NCI-H1417 (cell line): ENCODE measurements at places on chromosomes 11 and 22.

DNA sequence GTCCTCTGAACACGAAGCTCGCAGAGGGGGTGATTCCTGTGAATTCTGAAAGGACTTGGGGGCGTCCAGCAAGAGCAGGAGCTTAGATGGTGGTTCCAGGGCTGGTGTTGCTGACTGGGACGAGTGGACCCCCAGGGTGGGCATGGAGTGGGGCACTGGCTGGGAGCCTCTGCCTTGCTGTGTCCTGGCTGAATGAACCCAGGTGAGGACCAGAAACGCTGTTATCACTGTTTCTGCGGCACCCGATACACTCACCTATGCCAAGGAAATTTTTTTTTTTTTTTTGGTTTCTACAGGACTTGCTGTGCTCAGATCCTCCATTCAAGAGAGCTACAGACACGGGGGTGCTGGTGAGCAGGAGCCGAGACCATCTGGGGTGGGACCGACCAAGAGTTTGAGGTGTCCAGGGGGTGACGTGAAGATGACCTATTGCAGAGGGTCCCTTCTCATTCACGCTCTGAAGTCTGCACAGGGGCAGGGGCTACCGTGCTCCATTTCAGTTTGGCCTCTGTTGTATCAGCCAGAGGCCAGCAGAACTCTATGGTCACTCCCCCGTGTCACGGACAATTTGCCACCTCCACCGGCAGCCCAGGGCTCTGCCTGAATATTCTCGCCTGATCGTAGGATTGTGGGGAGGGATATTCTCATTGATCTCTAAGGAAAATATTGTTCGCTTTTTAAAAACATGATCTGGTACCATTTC lies 3.6 kb downstream of the SMIM38 start:
- DNase-seq: no peak

- no peak for DNase-seq
Observed at GRCh38 chr22:31332010-31332409, 14.1 kb downstream of the PATZ1 start.

- DNase-seq: peak; percentile 49
Observed at GRCh38 chr11:114084414-114084813, 24.9 kb downstream of the ZBTB16 start.

- DNase-seq: no peak
Observed at GRCh38 chr22:35972559-35972958, 56.1 kb downstream of the RBFOX2 start.

- no peak for DNase-seq
Observed at GRCh38 chr11:77089004-77089545, 13.6 kb upstream of the OMP start.

GRCh38 chr11:65064847-65065240 lies 6.5 kb upstream of the NAALADL1 start:
- DNase-seq: no peak

DNA sequence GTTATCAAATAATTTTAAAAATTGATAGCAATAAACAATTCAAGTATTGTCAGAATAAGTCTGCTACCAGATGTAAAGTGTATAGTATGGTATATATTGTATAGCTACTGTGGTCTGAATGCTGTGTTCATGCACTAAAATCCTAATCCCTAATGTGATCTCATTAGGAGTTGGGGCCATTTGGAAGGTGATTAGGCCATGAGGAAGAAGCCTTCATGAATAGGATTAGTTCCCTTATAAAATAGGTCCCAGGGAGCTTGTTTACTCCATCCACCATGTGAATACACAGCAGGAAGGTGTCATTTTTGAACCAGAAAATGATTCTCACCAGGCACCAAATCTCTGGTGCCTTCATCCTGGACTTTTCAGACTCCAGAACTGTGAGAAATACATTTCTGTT lies 363.0 kb upstream of the CNTN5 start:
- no peak for DNase-seq

DNA sequence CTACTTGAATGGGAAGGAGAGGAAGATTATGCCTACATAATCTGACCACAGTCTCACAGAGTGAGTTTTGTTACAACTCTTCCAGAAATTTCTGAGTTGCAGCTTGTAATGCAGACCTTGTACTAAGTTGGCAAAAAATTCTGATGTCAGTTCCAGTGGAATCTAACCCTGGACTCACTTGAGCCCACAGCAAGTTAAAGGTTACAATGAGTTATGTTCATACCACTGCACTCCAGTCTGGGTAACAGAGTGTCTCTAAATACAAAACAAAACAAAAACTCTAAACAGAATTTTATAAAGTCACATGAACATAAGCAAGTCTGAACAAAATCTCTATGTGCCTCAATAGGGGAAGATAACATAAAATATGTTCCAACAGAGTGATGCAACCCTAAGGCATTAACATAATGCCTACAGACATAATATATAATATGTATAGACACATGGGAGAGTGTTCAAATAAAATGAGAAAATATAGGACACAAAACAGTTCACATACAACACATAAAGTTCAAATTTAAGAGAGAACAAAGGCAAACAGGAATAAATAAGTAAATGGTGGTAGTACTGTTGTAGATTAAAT lies 1.1 kb downstream of the GLYAT start:
- no peak for DNase-seq

DNA sequence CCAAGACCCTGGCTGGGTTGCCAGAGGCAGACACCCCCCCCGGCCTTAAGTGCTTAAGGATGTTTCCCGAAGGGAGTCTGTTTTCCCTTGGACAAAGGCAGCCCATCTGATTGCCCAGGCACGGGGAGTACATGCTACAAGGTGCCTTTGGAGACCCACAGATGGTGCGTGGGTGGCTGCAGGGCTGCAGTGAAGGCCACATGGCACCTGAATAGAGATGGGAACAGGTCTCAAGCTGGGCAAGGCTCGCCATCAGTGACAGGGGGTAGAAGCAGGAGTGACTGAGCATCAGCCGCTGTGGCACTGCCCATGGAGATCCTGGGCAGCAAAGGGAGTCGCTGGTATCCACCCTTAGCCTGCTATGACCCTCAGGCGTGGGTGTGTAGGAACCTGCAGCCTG lies 2.4 kb downstream of the RTL6 start:
- no peak for DNase-seq

- no peak for DNase-seq
Observed at GRCh38 chr11:1402355-1403077, 12.8 kb downstream of the BRSK2 start.

DNA sequence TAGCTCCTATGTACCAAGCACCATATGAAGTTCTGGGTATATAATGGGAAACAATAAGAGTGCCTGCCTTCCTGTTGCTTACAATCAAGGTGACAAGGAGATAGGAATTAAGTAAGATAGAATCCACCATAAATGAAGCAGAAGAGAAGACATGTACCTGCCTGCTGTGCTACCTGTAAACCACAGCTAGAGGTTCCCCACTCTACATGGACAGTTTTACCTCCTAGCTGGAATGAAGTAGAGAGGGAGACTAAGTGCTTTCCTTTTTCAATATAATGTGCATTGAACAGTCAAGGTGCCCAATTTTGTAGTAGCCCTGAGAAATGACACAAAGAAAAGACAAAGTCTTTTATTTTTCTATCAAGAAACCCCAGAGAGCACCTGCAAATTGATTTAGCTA lies 984.6 kb downstream of the DLG2 start:
- no peak for DNase-seq

DNA sequence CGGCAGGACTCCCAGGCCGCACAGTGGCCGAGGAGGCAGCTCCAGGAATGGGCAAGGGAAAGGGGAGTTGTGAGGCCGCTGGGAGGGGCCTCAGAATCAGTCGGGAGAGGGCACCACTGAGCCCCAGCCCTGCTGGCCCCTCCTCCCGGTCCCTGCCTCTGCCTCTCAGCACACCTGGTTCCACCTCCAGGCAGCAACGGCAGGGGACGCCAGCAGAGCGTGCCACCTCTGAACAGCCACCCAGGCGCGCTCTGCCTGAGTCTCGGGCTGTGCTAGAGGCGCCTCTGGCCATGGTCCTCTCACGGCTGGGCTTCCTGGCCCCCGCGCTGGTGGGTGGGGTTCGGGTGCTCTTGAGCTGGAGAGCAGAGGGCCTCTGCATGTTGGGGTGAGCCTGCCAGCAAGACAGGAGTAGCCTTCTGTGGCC lies 33.0 kb downstream of the MOB2 start:
- DNase-seq: peak; percentile 10

GRCh38 chr11:66470015-66470414 lies 3.3 kb downstream of the PELI3 start:
- no peak for DNase-seq

GRCh38 chr11:86678823-86679222 lies 6.4 kb upstream of the ME3 start:
- no peak for DNase-seq

DNA sequence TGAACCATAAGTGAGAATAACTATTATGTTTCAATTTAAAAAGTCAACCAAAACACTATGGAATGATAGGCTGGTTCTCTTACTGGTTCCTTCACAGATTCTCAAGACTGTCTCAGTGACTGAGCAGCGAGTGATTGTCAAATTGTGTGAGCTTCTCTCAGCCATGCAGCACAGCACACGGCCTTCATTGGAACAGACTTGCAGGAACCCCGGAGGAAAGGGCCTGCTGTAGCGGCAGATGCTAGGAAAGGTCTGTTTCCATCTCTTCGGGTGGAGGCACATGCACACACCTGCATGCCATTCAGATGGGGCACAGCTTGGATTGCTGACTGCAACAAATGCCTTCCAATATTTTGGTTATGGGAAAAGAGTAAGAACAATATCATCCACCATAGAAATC lies 741.8 kb downstream of the OPCML start:
- DNase-seq: no peak
